Suppressor macrophage (primary cell): ENCODE measurements at places on chromosomes 13 and 19.

DNA sequence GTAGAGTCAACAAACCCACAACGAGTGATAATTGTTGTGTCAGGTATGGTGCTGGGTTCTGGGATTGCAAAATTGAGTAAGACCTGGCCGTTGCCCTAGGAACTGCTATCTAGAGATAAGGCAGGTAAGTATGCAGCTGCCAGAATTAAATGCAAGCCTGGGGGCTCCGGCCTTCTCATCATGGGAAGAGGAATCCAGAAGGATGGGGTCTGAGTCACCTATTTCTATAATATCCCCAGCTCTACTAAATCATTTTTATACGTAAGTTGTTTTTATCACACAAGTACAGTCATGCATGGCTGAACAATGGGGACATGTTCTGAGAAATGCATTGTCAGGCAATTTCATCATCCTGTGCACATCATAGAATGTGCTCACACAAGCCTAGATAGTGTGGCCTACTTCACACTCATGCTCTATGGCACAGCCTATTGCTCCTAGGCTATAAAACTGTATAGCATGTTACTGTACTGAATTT is 203.0 kb downstream of the KLF5 start:
- DNase-seq, result no peak

- no peak for DNase-seq
Measured at GRCh38 chr13:100773923-100774663, 99.5 kb upstream of the TMTC4 start.

- DNase-seq, result no peak
Measured at GRCh38 chr13:93254775-93255174, 28.2 kb downstream of the GPC6 start.

- no peak for DNase-seq
Measured at GRCh38 chr19:42175952-42176648, 41.4 kb downstream of the DEDD2 start.

DNA sequence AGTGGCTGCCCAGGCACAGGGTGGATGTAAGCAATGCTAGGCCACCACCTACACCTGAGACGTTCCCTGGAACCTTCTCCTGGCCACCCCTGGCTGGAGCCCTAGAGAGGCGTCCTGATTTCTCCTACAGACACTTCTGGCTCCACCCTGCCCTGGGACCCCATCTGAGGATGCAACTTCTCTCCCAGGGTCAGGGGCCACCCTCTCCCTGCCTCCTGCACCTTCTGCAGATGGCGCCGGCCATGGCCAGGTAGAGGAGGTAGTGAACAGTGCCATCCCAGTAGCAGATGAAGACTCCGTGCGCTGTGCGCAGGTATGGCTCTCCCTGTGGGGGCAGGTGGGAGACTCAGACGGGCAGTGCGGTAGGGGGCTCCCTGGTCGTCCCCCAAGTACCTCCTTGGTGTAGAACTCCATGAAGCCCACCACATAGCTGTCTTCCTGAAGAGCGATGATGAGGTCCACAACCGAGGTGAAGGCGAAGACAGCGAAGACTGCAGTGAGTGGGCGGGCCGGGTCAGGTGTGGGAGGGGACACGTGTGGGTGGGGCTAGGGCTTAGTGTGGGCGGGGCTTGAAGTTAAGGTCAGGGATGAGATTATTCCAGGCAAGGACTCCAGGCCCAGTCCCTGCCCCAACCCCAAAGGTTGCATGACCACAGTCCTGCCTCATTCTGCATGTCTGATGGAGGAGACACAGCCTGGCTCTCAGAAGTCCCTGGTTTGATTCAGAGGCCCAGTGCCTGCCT is 3.0 kb downstream of the TM6SF2 start:
- DNase-seq, result no peak

DNA sequence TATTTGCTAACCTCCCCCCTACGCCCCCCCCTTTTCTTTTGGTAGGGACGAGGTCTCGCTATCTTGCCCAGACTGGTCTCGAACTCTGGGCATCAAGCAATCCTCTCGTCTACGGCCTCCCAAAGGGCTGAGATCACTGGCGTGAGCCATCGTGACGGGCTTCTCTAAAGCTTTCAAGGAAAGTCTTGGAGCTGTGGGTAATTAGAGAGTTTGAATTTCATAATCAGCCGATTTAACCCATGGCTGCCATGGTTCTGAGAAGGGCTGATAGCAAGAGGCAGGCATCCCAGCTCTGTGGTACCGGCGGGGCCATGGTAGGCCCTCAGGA is 679 bp upstream of the ABHD8 start:
- DNase-seq, result no peak

- DNase-seq, result peak; percentile 100
Measured at GRCh38 chr19:18571564-18572344, at the start of gene UBA52. Gene UBA52 (plus strand): TSS chr19:18571857. CDS start chr19:18573301, 1,444 bp downstream.

DNA sequence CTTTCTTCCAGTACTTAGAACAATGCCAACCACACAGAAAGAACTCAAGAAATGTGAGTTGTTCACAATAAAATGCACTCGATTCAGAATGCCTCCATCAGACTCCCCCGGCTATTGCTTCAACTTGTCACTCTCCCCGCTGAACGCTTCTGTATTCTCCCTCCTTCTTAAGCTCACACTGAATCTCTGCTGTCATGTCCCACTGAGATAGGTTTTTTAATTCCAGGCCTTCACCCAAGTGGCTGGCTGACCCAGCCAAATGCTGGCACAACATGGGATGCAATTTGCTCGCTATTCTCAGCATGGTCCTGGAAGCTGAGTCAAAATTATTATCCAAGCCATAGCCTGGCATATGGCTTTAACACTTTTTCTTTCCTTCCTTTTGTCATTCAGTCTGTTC is 76.8 kb upstream of the SERP2 start:
- DNase-seq, result no peak

GRCh38 chr13:95713651-95714050 is 36.7 kb downstream of the DNAJC3 start:
- no peak for DNase-seq

GRCh38 chr13:28753208-28753892 is 34.6 kb upstream of the SLC46A3 start:
- DNase-seq, result peak; percentile 78

- DNase-seq, result peak; percentile 85
Measured at GRCh38 chr19:18967358-18968146, 26.5 kb upstream of the HOMER3 start.

DNA sequence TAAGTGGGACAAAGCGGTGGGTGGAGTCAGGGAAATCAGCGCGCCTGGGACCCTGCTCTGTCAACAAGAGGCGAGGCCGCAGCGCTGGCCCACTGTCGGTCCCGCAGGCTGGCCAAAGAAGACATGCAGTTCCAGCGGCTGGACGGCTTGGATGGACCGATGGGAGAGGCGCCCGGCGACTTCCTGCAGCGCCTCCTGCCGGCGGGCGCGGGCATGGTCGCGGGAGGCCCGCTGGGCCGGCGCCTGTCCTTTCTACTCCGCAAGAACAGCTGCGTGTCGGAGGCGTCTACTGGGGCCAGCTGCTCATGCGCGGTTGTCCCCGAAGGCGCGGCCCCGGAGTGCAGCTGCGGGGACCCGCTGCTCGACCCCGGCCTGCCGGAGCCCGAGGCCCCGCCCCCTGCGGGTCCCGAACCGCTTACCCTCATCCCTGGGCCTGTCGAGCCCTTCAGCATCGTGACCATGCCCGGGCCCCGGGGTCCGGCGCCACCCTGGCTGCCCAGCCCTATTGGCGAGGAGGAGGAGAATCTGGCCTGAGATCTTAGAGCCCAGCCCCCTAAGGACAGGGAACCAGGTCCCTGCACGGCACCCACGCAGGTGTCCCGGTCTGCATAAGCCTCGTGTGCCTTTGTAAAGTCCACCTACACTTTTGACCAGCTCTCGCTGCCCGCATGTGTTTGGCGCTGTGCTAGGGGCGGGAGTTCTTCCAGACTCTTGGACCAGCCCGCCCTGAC is 6.1 kb downstream of the BEST2 start:
- peak; percentile 89 for DNase-seq

DNA sequence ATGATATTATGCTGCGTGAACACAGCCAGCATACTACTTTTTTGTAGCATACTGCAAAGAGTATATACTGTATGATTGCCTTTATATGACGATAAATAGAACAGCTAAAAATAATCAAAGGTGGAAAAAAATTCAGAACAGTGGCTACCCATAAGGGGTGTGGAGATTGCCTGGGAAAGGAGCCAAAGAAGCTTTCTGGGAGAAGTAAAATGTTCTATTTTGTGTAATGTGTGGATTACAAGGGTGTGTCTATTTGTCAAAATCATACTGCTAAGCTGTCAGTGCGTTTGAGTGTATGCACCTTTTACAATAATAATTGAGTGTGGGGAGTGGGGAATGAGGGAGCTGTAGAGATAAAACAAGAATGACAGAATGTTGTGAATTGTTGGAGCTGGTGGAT is 45.2 kb upstream of the MTIF3 start:
- no peak for DNase-seq

DNA sequence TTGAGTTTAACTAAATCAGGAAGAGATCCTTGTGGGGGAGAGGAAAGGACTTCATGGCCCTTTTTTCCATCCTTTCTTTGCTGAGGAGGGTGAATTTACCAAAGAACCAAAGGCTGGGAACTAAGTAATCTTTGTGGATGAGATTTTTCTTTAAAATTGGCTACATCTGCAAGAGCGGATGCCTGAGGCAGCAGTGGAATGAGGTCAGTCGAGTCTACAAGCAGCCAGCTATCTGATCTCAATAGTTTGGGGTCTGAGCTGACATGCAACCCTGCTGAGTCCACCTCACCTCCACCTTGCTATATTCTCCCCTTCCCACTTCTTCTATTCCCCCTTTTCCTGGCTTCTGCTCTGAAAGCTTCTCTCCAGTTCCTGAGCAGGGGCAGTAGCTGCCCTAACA is 3.6 kb upstream of the DNAJC15 start:
- no peak for DNase-seq

GRCh38 chr13:58953638-58954037 is 1210.1 kb downstream of the DIAPH3 start:
- DNase-seq, result no peak

- no peak for DNase-seq
Measured at GRCh38 chr19:47267350-47267759, 7.3 kb upstream of the INAFM1 start.

DNA sequence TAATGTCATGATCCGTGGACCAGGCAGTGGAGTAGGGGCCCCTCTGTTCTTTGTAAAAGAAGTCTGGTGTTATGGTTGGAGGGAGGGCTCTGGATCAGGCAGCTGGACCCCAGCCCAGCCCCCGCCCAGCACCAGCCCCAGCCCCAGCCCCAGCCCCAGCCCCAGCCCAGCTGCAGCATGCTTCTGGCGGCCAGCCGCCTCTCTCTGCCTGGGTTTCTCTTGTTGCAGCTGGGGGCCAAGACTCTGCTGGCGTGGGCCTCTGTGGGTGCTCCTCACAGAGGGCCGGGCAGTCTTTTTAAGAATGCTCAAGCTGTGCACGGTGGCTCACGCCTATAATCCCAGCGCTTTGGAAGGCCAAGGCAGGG is 17.9 kb downstream of the DOT1L start:
- DNase-seq, result no peak

- peak; percentile 86 for DNase-seq
Measured at GRCh38 chr19:45693106-45693788, 781 bp downstream of the QPCTL start.

DNA sequence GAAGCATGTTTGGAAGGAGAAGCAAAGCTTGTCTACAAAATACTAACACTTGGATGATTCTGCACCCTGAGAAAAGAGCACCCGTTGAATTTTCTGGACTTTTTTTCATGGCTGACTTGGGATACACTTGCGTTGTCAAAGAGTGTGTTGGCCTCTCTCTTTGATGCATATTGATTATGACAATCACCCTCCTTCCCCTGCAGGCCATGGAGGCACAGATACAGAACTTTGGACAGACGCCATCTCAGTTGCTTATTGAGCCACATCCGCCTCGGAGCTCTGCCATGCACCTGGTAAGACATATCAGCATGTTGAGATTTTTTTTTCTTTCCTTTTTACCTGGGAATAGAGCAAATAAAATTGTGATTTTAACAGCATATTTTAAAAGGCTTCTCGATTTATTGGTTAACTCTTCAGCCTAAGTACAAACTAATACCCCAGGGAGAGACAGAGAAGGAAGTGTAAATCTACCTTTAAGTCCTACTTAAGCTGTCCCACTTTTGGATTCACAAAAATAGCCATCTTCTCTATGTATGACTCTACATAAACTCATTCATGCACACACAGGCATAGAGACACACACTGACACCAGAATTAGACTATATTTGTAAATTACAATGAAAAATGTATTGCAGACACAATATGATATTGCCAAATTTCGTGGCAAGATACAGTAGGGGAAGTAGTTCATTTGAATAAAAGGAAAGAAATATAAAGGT is 169.7 kb upstream of the MAB21L1 start:
- DNase-seq, result no peak

- DNase-seq, result peak; percentile 95
Measured at GRCh38 chr13:113393563-113394338, 29.8 kb upstream of the GRTP1 start.

- DNase-seq, result peak; percentile 90
Measured at GRCh38 chr19:40598121-40598917, 2.9 kb upstream of the LTBP4 start.

GRCh38 chr13:61880578-61881283 is 465.1 kb upstream of the PCDH20 start:
- DNase-seq, result peak; percentile 42

GRCh38 chr19:29086182-29086581 is 126.8 kb downstream of the UQCRFS1 start:
- no peak for DNase-seq

DNA sequence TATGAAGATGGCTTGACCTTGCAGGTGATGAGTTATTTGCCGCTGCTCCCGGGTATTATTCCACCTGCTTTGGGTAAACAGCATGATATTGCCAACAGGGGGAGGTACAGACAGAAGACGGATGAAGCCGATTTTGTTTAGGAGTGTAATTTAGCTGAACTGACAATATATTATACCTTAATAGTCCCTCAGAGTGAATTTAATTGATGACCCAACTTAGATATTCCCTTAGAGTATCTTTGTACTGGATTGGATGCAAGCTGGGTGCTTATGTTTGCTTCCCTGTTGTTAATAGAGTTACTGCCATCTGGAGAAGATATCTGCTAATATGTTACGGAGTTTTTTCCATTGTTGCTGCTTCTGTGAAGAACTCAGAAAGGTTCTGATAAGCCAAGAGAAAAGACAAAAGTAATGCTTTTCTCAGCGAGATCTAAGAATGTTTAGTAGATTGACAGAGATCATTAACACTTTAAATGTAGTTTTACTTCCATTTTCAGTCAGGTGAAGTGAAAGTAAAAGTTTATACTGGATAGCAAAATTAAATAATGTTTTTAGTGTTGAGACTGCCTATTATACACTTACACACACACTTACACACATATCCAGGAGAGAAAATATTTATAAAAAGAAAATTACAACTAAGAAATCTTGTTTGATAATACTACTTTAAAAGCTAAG is 2220.8 kb upstream of the PCDH20 start:
- no peak for DNase-seq

GRCh38 chr19:46990991-46991676 is 28.5 kb upstream of the NPAS1 start:
- DNase-seq, result peak; percentile 81

GRCh38 chr19:38617283-38617763 is 430 bp downstream of the MAP4K1 start:
- DNase-seq, result no peak
